Right renal cortex interstitium (tissue), 3 donors: ENCODE measurements at places on chromosomes 5 and 9. TPM values are rescaled to one million over a fixed set of nuclear protein-coding genes. Genes with fewer than 3 reads are reported as not detected.

DNA sequence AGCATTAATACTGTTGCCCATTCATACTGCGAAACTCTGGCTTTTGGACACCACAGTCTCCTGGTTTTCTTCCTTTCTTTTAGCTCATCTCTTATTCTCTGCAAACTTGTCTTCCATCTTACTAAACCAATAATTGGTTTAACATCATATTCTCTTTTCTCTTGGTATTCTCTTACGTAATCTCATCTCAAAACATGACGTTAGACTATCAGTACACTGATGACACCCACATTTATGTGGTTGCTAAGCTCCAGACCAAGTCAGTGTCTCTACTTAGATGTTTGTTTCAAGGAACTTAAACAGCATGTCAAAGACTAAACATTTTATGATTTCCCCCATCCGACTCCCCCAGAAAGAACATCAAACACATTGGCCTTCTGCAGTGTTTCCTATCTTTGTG is 2.1 kb downstream of the PRRC1 start:
- no peak for DNase-seq

DNA sequence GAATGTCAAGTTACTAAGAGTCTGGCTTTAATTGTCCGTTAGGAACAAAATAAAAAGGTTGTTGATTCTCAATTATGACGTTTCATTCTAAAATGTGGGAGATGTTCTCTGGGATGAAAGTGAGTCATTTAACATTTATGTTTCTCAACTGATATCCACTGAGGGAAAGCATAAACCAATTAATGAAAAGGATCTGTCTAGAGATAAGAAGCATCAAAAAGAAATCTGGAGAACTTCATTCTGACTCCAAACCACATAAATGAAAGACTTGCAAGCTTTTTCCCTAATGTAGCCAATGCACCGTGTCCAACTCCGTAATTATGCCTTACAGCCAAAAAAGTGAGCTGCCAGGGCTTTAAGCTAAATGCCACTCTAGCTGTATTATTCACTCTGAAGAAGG is 654.2 kb downstream of the TLE1 start:
- DNase-seq: no peak

- peak; percentile 39 for DNase-seq
Observed at GRCh38 chr5:8756498-8757084, 789.3 kb downstream of the SEMA5A start.

DNA sequence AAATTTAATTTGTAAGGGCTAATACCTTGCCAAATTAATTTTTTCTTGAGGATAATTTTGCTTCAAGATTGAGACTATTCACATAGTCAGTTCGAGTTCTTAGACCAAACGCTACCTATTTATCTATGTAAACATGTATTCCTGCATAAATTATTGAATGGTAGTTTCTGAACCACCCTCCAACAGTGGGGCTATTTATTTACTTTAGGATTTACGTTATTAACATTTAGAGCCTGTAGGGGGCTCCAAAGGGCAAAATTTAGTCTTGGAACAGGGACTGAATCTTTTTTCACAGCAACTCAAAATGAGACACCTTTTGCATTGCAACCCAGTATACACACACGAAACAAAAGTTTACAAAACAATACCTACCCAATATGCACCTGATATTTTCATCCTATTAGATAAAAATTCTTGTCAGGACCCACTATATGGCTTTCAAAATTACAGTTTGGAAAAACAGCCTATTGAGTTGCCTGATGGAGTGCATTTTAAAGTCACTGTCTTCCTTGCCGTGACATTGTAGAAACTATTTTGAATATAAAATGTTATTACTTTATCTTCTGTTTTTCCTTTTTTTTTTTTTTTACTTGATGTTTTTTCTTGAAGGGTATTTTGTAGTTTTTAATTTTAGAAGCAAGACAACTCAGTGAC is 47.1 kb upstream of the POU4F3 start:
- DNase-seq: peak; percentile 43

GRCh38 chr5:3056866-3057265 is 305.4 kb upstream of the IRX2 start:
- no peak for DNase-seq

DNA sequence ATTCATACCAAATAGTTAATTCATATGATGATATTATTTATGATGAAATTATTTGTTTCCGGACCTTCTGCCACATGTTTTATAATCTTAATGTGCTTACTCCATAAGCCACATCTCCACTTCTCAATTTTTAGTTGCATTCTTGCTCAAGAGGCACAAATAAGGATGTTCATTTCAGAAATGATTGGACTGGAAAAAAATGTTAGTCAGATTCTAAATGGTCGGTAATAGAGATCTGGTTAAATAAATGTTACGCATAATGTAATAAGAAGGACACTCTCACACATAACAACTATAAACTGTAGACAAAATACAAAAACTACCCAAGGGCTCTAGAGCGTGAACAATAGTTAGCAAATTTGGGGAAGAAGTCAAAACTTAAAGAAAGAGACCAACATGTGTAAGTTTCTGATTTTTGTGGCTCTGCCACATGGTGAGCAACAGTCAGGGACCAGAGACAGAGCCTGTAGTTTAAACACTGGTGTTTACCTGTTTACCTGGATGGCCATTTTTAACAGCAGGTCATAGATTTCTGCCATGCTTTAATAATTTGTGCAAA is 554.3 kb upstream of the CLINT1 start:
- DNase-seq: no peak

GRCh38 chr5:108201721-108202120 is 180.2 kb downstream of the FBXL17 start:
- no peak for DNase-seq

- DNase-seq: no peak
Observed at GRCh38 chr9:138037140-138037539, 159.6 kb downstream of the CACNA1B start.

GRCh38 chr5:175060257-175060656 is 335.9 kb downstream of the MSX2 start:
- no peak for DNase-seq

GRCh38 chr5:77629509-77630113 is 8.9 kb downstream of the OTP start:
- DNase-seq: no peak

- DNase-seq: no peak
Observed at GRCh38 chr5:40166802-40167201, 512.9 kb upstream of the PTGER4 start.

DNA sequence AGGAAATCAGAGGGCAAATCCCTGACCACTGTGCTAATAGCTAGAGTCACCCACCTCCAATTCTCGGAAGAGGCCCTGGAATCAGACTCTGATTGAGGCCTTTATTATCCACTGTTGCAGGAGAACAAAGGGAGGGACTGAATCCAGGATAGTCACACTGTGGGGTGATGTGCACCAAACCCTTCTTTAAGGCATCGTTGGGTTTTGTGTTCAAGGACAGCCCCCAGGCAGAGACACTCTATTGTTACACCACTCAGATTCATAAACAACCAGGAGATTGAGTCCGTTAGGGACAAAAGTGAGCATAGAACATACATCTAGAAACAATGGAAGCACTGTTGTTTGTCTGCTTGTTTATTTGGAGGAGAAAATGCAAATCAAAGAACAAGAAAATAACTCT is 124.6 kb upstream of the TBCA start:
- DNase-seq: no peak

DNA sequence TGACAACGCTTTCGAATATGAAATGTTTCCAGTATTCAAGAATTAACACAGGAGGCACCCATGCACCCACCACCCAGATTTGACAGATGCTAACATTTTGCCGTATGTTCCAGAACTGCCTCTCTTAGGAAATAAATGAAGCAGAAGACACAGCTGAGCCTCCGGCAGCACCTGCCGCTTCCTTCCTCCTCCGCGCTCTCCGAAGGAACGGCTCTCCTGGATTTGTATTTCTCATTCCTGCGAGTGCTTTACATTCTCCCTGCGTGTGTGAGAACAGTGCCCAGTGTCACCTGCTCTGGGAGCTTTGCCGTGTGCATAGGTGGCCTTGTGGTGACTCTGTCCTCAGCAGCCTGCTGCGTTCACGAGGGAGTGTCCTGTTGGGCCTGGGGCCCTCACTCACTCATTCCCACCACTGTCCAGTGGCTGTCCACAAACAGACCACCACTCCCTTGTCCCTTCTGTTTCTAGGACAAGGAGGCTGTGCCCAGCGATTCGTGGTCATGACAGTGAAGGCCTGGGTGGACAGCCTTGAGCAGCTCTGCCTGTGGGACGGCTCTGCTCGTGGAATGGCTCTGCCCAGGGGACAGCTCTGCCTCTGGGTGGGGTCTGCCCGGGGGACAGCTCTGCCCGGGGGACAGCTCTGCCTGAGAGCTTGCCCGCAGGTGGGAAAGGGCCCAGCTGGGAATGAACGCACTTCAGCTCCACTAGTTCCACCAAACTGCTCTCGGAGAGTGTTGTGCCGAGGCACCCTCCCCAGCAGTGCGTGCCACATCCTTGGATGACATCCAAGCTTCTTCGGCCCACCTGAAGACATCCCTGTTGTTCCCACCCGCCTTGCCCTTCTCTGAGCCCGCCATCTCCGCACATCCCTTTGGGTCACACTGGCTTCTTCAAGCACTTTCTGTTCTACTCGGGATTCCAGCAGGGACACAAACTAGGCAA is 170.5 kb upstream of the PPP1R26 start:
- DNase-seq: no peak

DNA sequence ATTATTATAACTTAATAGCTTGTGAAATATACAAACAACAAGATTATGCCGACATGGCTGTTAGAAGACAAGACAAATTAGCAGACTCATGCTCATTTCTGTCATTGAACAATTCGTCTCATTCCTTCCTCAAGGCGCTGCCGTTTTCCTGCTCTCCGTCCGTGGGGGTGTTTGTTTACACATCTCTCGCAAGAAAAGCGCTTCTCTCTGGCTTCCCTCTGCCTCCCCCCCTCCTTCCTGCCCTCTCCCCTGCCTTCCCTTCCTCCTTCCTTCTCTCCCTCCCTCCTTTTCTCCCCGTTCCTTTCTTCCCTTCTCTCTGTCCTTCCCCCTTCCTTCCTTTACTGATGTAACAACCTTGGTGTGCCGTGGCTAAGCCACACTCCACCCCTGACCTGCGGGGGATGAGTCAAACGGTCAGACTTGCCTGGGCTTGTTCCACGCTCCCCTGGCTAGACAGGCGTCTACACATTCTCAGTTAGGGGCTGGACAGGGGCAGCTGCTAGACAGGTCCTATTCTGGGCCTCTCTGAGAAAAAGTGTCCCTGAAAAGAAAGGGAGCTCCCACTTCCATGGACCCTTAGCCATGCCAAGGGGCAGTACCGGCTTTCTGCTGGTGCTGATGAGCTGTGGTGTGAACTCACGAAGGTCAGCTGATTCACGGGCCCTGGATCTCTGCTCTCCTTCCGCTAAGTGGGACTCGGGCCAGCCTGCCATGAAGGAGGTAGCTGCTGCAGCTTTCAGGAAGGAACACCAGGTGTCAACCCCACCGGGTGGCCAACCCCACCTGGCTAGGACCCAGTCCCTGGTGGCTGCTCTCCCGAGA is 32.0 kb upstream of the SPTLC1 start:
- no peak for DNase-seq

The POLR3G gene
- polyA plus RNA-seq: 2.9 TPM

The ADAMTS2 gene
- polyA plus RNA-seq: 9.6 TPM

The SARDH gene
- 7.9 TPM for polyA plus RNA-seq

The LVRN gene
- 0.62 TPM for polyA plus RNA-seq

The GKAP1 gene
- 18.8 TPM for polyA plus RNA-seq

The FGFR4 gene
- polyA plus RNA-seq: 48.7 TPM
